Neural progenitor cell (in vitro differentiated cells): ENCODE measurements at places on chromosomes 7 and 10. TPM values are rescaled to one million over a fixed set of nuclear protein-coding genes. Genes with fewer than 3 reads are reported as not detected.

DNA sequence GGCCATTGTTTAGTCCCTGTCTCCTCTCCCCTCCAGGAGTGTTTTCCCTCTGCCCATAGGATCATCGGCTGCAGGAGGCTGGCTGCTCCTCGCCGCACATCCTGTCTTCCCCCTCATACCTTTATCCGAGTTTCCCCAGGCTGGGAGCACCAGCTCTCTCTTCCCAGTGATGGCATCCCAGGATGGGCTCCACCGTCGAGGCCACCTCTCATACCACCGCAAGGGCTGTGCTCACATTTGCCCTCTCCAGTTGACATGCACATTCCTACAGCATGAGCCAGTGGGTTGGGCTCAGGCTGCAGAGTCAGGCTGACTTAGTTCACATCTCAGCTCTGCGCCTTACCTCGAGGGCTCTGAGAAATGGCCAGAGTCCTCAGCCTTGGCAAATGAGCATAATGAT lies 12.1 kb downstream of the HKDC1 start:
- no peaks in the 10 kb centered on the region for H3K36me3 ChIP-seq
- H3K27me3 ChIP-seq, result no peaks in the 10 kb centered on the region
- DNase-seq, result no peak

The ZEB1 gene
- 26.4 and 38.8 TPM in 2 replicates for total RNA-seq

The CABCOCO1 gene
- total RNA-seq, result 0.28 TPM in 1 of 2 replicates, not detected in the other

GRCh38 chr7:100401811-100402210 lies 26.7 kb downstream of the ZCWPW1 start:
- H3K4me1 ChIP-seq, result peaks cover 3% of the 10 kb centered on the region
- no peak for DNase-seq
- no peak overlapping the region for H3K4me3 ChIP-seq
- no peaks in the 10 kb centered on the region for H3K36me3 ChIP-seq

The NRAP gene
- not detected in 2 replicates for total RNA-seq
